ENCODE measurements at places on chromosomes 16 and 17.

GRCh38 chr17:40038882-40039513 lies 15.2 kb downstream of the MED24 start:
- DNase-seq = peak; percentile 62

GRCh38 chr16:72300892-72301291 lies 128.9 kb upstream of the PMFBP1 start:
- DNase-seq = no peak

DNA sequence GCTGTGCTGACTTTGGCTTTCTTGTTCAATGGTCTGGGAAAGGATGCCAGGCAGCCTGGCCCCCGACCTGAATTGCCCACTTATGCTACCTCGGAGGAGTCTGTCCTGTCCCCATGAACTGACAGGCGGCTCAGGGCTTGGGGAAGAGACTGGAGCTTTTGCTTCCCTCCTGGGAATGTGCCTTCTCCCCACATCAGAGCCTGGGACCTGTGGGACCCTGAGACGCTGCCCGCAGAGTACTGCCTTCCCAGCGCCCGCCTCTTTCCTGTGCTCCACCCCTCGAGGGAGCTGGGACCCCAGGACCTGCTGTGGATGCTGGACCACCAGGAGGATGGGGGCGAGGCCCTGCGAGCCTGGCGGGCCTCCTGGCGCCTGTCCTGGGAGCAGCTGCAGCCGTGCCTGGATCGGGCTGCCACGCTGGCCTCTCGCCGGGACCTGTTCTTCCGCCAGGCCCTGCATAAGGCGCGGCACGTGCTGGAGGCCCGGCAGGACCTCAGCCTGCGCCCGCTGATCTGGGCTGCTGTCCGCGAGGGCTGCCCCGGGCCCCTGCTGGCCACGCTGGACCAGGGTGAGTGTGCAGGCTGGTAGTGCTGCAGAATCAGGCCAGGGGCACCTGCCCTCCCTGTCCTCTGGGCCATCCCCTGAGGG lies 18.5 kb downstream of the FCSK start:
- no peak for DNase-seq

GRCh38 chr16:51035711-51036110 lies 115.4 kb downstream of the SALL1 start:
- DNase-seq = no peak

Data from ovary (tissue), 10 donors.